ENCODE measurements at places on chromosomes 4 and X.

GRCh38 chrX:42289492-42290385 is 366.4 kb upstream of the CASK start:
- DNase-seq: no peak

DNA sequence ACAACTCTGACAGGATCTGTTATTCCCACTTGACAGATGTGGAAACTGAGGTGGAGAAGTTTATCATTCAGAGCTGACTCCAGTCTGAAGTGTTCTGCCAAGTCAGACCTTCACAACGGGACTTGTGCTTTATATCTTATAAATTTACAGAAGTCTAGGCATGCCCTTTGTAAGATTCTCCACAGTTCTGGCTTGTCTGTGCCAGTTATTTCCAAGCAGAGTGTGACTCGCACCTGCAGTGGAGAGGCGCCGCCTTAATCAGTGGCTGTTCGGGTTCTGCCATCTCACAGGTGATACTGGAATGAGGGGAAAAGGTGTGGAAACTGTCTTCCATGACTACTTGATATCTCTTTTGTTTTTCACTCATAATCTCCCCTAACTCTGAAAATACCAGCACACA is 63.2 kb downstream of the CPEB2 start:
- no peak for DNase-seq

DNA sequence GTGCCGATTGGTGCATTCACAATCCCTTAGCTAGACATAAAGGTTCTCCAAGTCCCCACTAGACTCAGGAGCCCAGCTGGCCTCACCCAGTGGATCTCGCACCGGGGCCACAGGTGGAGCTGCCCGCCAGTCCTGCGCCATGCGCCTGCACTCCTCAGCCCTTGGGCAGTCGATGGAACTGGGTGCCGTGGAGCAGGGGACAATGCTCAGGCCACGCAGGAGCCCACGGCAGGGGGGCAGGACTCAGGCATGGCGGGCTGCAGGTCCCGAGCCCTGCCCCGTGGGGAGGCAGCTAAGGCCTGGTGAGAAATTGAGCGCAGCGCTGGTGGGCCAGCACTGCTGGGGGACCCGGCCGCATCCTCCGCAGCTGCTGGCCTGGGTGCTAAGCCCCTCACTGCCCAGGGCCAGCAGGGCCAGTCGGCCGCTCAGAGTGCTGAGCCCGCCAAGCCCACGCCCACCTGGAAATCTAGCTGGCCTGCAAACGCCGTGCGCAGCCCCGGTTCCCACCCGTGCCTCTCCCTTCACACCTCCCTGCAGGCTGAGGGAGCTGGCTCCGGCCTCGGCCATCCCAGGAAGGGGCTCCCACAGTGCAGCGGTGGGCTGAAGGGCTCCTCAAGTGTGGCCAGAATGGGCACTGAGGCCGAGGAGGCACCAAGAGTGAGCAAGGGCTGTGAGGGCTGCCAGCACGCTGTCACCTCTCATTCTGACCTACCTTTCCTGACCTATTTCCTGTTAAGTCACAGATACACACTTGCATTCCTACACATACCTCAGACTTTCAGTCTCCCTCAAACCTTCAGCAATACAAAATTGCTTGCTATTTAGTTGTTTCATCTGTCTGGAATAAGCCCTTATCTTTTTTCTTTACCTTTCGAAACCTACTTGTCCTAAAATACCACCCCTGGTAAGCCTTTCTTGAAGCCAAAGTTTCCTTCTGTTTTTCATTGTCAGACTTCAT is 20.7 kb downstream of the UBE2K start:
- no peak for DNase-seq

DNA sequence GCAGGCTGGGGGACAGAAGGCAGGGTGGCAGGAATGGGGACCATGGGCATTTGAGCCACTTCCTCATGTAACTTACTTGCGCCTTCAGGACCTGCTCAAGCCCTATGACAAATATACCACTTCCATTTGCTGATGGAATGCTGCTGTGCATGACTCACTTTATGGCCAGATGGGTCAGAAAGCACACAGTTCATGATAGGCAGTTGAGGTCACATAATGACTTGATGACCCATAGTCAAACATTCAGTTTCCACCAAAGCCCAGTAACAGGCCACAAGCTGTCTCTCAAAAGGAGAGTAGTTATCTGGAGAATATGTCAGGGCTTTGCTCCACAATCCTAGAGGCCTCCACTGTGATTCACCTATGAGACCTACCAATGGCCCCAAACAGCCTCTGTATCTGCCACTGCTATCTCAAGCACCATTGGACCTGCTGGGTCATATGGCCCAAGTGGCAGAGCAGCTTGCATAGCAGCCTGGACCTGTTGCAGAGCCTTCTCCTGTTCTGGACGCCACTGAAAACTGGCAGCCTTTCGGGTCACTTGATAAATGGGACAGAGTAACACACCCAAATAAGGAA is 5.3 kb upstream of the PAPSS1 start:
- DNase-seq: no peak

DNA sequence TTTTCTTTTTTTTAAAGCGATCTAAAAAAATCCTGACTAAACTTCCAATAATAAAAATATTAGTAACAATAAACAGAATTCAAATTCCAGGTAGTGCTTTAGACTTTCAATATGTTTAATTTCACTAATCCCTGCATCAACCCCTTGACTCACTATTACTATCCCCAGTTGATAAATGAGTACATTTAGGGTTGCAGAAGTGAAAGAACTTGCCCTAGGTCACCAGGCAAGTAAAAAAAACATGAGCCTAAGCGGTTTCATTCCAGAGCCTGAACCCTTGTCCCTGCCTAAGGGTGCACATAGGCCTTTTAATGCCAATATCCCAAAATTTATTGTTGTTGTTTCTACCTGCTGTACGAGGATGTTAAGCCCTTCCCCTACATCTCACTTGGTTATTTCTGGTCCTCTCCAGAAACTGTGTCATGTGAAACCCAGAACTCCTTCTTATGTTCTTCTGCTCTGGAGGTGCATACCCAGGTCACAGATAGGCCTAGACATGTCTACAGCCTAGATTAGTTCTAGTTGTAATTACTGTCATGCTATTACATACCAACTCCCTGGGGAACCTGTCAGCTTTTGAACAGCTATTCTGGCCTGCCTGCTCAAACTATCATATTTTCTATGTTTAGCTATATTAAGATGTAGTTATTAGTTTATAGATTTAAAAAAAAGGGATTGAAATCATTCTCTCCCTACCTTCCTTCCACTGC is 244.5 kb upstream of the PITX2 start:
- no peak for DNase-seq

GRCh38 chr4:188414441-188414840 is 275.2 kb downstream of the TRIML1 start:
- no peak for DNase-seq

DNA sequence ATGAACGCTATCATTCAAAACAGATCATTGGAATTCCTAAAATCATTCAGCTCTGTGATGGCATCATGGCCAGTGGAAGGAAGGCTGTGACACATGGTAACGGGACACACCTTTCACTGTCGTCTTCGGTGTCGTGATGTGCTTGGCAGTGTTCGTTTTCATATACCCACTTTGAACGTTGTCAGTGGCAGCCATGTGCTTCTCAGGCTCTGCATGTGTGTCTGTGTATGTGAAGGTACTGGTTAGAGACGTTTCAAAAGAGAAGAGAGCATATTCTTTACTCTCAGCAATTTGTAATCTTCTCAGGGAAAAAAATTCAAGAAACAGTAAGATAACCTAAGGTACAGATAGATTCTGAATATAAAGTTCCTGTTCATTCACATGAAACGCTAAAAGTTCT is 70.6 kb upstream of the MSANTD1 start:
- no peak for DNase-seq

- no peak for DNase-seq
Observed at GRCh38 chr4:87002682-87003043, 67.9 kb downstream of the AFF1 start.

DNA sequence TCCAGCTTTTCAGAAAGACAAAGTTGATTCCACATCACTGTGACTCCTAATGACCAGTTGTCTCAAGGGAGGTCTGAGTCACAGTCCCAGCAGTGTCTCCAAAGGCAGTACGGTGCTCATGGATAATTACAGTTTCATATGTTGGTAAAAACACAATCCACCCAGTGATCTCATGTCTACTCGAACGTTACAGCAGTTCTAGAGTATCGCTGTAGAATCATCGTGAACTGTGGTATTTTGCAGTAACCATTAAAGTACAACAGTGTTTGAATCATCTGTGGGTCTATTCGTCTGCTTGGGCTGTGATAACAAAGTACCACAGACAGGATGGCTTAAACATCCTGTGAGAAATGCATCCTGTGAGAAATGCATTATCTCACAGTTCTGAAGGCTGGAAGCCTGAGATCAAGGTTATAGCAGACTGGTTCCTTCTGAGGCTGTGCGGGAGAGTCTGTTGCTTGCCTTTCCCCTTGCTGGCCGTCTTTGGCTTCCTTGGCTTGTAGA is 121.1 kb upstream of the SORBS2 start:
- no peak for DNase-seq

DNA sequence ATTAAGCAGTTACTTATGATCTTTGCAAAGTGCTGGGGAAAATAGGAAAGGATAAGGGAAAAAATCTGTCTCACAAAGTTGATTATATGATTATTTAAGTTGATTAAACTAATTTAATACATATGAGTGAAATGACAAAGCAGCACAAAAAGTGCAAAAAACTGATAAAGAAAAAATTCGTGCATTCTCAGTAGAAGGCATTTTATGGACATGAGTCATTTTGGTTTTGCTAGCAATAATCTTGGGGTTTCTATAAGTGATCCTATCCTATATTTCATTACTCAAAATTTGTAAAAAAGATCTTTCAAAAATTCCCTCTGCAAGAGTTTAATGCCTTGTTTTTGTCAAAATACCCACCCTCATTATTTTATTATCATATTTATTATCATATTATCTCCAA is 224.2 kb upstream of the ANXA10 start:
- DNase-seq: no peak

- DNase-seq: no peak
Observed at GRCh38 chrX:75623535-75623934, 100.7 kb upstream of the ZDHHC15 start.

DNA sequence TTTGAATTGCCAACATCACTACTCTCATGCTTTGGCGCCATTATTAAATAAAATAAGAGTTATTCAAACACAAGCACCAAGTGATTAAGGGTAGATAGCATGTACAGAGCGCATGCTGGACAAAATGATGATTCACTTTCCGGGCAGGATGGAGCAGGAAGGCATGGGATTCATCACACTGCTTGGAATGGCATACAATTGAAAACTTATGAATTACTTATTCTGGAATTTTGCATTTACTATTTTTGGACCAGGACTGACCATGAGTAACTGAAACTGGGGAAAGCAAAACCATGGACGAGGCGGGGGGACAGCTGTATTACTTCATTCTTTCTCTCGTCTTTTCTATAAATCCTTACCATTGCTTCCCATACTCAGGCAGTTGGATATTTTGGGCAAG is 28.5 kb upstream of the FGF5 start:
- DNase-seq: no peak

GRCh38 chr4:99324979-99325378 is 3.8 kb upstream of the ADH1B start:
- no peak for DNase-seq

GRCh38 chr4:85005865-85006377 is 39.4 kb upstream of the WDFY3 start:
- DNase-seq: no peak

- DNase-seq: no peak
Observed at GRCh38 chrX:104130808-104131207, 18.5 kb downstream of the ZCCHC18 start.

DNA sequence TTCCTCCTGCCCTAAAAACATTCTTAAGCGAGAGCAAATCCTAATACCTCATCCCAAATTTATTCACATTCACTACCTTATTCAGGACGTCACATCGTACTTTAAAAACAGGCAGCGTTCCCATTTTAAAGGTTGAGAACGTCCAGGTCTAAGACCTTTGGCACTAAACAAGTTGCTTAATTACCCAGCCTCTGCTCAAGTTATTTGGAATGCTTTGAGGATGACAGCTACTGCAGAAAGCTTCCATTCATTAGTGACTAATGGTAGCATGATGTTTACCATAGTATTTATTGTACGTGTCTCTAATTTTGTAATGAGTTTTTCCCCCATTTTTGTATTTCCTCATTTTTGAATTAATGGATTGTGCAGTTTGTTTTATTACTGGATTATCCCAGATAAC is 1.5 kb downstream of the USP38 start:
- no peak for DNase-seq

- no peak for DNase-seq
Observed at GRCh38 chrX:81206476-81206875, 4.6 kb downstream of the SH3BGRL start.

- DNase-seq: no peak
Observed at GRCh38 chr4:48725414-48725813, 54.7 kb downstream of the FRYL start.

DNA sequence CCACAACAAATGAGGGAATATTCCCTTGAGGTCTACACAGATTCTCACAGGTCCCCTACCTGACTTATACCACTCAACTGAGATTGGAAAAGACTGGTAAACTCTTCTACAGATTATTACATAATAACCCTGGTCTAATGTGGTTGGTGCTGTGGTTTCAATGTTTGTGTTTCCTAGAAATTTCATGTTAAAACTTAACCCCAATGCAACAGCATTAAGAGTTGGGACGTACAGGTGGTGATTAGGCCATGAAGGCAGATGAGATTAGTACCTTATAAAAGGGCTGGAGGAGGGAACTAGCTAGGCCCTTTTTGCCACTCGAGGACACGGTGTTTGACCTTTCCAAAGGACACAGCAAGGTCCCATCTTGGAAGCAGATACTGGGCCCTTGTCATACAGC is 84.3 kb upstream of the TAPT1 start:
- no peak for DNase-seq

DNA sequence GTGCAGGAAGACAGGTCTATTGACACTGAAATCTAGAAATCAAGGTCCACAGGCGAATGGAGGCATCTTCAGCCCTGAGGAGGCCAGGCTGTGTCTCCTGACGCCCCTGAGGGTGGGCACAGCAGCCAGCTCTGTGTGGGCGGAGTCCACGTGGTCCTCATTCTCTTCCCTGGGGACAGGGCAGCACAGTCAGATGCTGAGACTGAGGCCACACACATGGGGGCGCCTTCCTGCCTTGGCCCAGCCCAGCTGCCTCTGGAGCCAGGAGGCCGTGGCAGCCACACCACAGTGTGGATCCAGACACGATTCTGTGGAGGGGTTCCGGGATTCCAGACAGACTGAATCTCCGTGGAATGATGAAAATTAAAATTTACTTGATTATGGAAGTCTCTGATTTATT is 20.8 kb downstream of the FGFR3 start:
- DNase-seq: no peak

DNA sequence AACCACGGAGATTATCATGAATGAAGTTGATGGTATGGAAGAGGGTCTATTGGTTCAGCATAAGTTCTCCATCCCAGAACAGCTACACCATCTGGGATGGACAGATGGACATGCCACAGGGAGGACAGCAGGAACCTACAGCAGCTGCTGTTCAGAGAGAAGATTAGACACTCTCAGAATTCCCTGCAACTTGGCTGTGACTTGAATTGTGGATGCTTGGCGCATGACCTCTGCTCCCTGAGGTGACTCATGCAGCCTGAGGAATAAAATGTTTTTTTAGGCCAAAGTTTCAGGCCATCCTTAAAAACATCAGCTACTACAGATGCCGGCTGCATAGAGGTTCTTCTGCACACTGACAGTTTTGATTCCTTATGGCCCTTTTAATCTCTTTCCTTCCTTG is 97.3 kb downstream of the RS1 start:
- no peak for DNase-seq

- DNase-seq: no peak
Observed at GRCh38 chr4:56701161-56701480, 20.0 kb upstream of the HOPX start.

GRCh38 chrX:85309717-85310116 is 65.9 kb downstream of the ZNF711 start:
- no peak for DNase-seq
